ENCODE measurements at places on chromosomes 13 and 19. TPM values are rescaled to one million over a fixed set of nuclear protein-coding genes. Genes with fewer than 3 reads are reported as not detected.
A peak's percentile ranks its signal among the peaks of the same experiment; 100 is the strongest.

Gene NALCN
- total RNA-seq = 0.03 TPM

DNA sequence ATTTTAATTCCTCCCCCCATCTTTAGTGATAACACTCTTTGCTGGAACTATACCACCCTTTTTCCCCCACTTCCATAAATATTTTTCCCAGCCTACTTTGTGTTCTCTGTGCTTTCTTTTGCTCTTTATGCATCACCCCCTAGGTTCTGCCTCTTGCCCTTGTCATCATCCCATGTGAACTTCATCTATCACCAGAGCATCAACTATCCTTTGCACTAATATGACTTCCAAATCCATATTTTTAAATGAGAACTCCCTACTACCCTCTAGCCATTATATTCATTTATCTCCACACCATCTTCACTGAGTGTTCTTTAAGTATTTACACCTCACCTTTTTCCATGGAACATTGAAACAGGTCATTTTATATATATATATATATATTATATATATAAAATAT, 452.7 kb downstream of the FOXO1 start:
- DNase-seq = no peak

- no peak for DNase-seq
Measured at GRCh38 chr19:43595605-43595998, 332 bp downstream of the IRGQ start.

GRCh38 chr13:103130681-103131210, 64.5 kb upstream of the SLC10A2 start:
- no peak for DNase-seq

GRCh38 chr19:22427547-22427946, 5.4 kb upstream of the ZNF98 start:
- no peak for DNase-seq

- DNase-seq = no peak
Measured at GRCh38 chr13:89457977-89458376, 1786.8 kb downstream of the SLITRK5 start.

GRCh38 chr19:7550987-7551761, 15.7 kb downstream of the PNPLA6 start:
- peak; percentile 83 for DNase-seq

All from left colon (tissue), 2 donors.